ENCODE measurements at places on chromosomes 5 and 9.
A peak's percentile ranks its signal among the peaks of the same experiment; 100 is the strongest.

GRCh38 chr5:84364043-84364442 is 20.6 kb downstream of the EDIL3 start:
- no peak for DNase-seq

DNA sequence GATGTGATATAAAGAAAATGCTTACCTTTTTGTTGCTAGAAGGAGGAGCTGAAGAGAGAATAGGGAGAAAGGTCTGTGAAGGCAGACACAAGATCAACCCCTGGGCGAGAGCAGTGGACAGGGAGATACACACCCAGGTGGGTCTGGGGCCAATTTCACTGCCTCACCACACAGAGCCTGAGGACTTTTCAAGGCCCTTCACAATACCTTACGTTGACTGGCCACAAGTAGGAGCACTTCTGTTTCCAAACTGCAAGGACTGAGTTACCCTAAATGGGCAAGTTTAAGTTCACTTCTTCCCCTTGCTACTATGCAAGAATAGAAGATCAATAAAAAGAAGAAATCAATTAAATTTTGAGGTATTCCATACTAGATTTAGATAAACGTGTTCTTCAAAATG is 174.5 kb upstream of the SLC12A2 start:
- no peak for DNase-seq

DNA sequence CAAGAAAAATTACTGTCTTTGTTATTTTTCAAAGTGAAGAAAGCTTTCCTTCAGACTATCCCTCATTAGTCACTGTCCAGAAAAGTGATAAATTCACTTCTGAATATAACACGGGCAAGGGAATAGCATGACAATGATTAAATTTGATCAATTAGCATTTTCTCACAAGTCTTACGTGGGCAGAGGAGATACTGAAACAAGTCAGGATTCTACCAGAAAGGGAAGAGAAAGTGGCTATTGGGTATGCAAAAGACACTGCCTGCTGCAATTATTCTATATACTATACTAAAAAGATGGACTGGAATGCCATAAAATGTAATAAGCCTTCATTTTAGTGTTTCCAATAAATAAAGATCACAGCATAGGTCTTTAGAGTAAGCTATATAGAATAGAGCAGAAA is 7.4 kb downstream of the COX7C start:
- DNase-seq = no peak

DNA sequence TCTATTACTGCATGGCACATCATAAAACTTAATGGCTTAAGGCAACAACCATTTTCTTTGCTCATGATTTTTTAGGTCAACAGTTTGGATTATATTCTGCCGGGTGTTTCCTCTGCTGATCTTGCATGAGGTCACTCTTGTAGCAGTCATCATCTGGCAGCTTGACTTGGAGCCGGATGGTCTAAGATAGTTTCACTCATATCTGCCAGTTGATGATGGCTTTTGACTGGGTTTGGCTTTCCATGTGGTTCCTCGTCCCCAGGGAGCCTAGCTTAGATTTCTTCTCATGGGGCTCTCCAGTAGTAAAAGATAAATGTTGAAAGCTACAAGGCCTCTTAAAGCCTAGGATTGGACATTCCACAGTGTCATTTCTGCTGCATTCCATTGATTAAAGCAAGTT is 27.4 kb downstream of the LNPEP start:
- no peak for DNase-seq

DNA sequence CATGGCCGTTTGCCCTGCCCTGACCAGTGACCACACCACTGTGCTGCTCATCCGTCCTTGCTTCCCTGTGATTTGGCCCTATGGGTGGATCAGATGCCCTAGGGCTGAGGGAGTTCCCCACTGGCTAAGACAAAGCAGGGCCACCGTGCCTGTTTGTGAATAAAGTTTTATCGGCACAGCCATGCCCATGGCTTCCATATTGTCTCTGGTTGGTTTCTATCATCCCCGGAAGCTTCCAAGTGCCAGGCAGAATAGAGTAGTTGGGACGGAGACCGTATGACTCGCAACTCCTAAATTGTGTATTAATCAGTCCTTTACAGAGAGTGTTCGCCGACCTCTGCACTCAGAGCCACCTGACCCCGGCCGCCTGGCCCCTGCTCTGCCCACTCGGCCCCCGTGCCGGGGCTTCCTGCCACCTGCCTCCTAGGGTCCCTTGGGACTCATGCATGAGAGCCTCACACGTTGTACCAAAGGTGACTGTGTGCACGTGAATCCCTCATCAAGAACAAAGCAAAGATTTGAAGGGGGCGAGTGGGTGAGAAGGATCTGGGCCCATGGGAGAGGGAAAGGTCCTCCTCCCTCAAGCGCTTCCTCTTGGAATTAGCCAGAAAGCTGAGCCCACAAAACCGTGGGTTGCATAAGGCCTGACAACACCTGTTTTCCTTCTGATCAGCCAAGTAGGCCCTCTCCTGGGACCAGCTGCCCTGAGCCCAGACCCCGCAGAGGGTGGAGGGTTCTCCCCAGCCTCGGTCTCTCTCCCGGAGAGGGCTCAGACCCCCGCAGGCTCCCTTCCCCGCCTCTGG is 11.7 kb upstream of the FCN2 start:
- no peak for DNase-seq

DNA sequence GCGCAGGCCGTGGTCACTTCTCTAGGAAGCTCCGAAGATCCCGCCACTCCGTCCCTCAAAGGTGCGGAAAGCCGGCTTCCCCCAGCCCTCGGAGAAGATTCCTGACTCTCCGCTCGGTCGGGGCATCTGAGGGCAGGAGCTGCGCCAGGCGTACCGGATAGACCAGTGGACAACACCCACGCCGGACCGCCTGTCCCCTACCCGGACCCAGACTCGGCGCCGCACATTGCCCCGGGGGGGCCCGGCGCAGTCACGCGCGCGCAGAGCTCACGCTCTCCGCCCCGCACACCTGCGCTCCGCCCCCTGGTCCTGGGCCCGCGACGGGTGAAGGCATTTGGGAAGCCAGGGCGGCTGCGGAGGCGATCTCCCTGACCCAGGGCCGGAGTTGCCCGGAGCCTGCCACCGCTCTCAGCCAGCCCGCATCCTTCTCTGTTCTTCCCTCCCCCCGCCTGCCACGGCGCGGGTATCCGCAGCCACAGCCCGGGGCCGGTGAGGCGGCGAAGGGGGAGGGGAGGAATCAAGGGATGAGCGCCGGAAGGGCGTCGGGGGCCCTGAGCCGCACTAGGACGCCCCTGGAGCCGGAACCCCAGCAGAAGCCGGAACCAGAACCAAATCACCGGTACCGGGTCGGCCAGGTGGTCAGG is 448 bp downstream of the RELL2 start:
- DNase-seq = peak; percentile 66

GRCh38 chr9:126842977-126843799 is 17.3 kb upstream of the ZBTB34 start:
- DNase-seq = no peak

DNA sequence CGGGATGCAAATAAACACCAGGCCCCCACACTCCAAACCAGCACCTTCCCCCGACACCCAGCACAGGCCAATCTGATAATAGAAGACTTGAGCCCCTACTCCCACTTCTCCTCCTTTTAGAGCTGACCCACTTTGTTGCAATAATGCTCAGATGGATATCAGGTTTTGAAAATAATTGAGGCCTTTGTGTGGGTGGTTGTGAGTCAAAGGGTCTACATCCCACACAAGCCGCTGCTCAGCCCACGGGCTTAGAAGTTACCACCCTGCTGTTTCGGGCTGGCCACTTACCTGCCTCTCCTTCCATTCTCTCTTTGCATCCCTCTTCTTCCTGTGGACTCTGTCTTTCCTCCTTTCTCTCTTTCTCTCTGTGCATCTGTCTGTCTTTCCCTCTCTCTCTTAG is 36.2 kb upstream of the FOXI1 start:
- no peak for DNase-seq

- DNase-seq = peak; percentile 61
Observed at GRCh38 chr5:17221843-17222636, 4.6 kb downstream of the BASP1 start.

DNA sequence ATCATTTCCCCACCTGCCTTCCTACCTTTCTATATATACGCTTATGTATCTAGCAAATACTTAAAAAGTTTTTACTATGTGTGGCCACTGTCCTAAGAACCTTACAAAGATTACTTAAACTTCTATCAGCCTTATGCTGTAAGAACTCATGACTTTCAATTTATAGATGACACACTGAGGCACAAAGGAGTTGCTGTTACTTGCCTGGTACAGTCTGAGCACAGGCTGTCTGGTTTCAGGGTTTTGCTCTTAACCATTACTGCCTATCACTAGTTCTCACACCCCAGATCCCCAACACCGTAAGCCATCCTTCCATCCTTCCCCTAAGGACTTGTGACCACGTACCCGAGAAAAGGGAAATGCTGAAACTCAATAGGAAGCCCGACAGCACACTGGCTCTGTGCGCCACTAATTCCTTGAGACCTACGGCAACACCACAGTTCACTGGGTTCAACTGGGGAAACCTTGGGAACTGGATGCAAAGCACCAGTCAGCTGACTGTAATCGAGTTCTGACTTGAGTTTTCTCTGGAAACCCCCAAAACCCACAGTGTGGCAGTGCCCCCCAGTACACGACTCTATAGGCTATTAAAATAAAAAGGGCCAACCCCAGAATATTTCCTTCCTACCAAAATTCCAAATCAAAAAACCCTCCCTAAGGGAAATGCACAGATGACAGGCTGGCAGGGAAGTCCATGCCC is 56.0 kb downstream of the AUH start:
- DNase-seq = no peak

DNA sequence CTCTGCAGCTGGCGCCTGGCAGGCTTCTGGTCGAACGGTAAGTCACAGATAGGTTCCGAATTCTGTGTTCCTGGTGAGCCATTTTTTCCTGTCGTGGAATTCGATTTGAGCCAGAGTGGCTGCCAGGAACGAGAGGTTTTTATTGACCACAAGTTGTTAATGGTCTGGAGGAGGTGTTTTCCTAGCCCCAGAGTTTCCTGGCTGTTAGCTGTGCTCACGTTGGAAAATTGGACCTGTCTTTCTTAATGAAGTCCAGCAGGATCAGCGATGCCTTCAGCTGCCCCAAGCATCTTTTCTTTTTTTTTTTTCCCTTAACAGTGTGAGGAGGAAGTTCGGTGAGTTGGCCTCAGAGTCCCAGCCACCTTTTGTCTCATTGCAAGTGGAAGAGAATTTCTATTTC is 62.9 kb downstream of the COL5A1 start:
- DNase-seq = no peak

DNA sequence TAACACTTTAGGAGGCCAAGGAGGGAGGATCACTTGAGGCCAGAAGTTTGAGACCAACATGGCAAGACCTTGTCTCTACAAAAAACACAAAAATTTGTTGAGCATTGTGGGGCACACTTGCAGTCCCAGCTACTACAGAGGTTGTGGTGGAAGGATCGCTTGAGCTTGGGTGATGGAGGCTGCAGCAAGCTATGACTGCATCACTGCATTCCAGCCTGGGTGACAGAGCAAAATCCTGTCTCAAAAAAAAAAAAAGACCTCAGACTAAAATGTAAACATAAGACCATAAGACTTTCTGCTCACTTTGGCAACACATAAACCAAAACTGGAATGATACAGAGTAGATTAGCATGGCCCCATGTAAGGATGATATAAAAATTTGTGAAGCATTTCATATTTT is 24.6 kb upstream of the NANS start:
- DNase-seq = no peak

DNA sequence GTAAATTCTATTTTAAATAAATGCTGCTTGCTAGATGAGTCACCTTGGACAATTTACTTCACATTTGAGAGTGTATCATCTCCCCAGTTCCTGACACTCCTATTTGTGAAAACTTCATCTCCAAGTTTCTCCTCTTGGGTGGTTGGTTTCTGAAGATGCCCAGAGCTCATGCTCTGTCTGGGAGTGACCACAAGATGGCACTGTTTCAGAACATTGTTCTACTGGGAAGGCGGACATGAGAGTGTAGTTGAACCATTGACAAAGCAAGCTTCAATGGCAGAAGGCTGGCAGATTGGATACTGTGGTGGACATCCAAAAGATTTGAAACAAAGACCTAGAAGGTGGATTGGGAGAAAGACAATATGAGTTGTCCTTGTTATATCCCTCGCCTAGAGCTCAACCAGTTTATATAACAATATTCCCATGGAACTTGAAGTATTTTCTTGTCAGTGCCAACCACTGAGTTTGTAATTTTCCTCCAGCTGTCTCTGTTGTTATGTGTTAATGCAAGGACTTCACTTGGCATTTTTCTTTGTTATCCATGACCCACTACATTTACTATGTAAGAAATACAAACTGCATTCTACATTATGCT is 234.3 kb upstream of the ANKH start:
- DNase-seq = peak; percentile 76

- no peak for DNase-seq
Observed at GRCh38 chr5:168917947-168918600, 338.9 kb upstream of the PANK3 start.

DNA sequence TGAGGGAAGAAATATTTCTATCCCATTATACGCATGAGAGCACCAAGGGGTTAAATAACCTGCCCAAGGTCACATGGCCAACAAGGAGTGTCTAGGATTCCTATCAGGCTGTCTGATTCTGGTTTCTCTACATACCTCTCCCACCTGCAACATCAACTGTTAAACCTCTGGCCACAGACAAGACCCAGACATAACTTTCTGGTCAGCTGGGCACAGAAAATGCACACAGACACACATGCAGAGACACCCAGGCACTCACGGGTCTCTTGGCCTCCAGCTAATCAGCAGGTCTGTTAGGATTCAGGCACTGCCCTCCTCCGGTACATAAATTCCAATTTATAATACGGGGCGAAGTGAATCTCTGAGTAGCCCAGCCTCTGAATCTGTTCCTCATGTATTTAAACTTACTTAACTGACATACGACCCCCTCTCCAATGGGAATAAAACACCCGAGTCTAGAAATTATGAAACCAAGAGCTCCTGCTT is 1.5 kb downstream of the SEPTIN8 start:
- DNase-seq = no peak

- DNase-seq = no peak
Observed at GRCh38 chr9:84285381-84285780, 55.2 kb downstream of the SLC28A3 start.

GRCh38 chr9:92786298-92786697 is 21.7 kb upstream of the BICD2 start:
- no peak for DNase-seq

DNA sequence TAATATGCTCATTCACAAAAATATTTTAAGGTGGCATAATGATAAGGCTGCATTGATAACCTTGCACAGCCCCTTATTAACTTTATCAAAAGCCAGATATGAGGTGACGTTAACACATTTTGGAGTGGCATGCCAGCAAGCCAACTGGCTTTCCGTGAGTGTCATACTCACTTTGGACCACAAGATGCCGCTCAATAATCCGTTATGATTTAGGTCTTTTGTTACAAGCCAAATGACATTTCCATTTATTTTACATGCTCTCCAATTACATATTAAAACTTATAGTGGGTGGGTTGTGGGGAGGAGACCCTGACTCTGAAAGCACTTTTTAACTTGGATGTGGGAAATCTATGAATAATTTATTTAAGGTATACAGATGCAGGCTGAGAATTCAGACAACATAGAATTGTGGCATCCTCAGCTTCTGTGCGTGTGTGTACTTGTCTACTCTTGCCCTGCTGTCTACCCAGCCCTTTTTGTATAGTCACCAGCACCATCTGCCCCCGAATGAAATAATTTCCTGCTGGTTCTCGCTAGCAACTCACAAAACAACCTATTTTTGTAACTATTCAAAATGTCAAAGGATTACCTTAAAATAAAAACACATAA is 305.1 kb downstream of the PSAT1 start:
- DNase-seq = peak; percentile 66
